ENCODE measurements at places on chromosomes 2 and 18.

GRCh38 chr2:177114712-177115111 lies 97.9 kb upstream of the HNRNPA3 start:
- no peak for DNase-seq
- no peaks in the 10 kb centered on the region for H3K36me3 ChIP-seq
- H3K4me1 ChIP-seq, result no peaks in the 10 kb centered on the region
- peaks cover 5% of the 10 kb centered on the region for H3K27me3 ChIP-seq

- peaks cover 4% of the 10 kb centered on the region for H3K27me3 ChIP-seq
- no peak for DNase-seq
- no peaks in the 10 kb centered on the region for H3K36me3 ChIP-seq
Observed at GRCh38 chr18:64270608-64271007, 121.7 kb upstream of the LINC00305 start.

- no peaks in the 10 kb centered on the region for H3K36me3 ChIP-seq
- H3K27ac ChIP-seq, result no peak overlapping the region
- DNase-seq, result no peak
- H3K4me1 ChIP-seq, result no peaks in the 10 kb centered on the region
- H3K27me3 ChIP-seq, result no peaks in the 10 kb centered on the region
- no peak overlapping the region for H3K4me3 ChIP-seq
Observed at GRCh38 chr2:62243983-62244382, 48.1 kb downstream of the B3GNT2 start.

DNA sequence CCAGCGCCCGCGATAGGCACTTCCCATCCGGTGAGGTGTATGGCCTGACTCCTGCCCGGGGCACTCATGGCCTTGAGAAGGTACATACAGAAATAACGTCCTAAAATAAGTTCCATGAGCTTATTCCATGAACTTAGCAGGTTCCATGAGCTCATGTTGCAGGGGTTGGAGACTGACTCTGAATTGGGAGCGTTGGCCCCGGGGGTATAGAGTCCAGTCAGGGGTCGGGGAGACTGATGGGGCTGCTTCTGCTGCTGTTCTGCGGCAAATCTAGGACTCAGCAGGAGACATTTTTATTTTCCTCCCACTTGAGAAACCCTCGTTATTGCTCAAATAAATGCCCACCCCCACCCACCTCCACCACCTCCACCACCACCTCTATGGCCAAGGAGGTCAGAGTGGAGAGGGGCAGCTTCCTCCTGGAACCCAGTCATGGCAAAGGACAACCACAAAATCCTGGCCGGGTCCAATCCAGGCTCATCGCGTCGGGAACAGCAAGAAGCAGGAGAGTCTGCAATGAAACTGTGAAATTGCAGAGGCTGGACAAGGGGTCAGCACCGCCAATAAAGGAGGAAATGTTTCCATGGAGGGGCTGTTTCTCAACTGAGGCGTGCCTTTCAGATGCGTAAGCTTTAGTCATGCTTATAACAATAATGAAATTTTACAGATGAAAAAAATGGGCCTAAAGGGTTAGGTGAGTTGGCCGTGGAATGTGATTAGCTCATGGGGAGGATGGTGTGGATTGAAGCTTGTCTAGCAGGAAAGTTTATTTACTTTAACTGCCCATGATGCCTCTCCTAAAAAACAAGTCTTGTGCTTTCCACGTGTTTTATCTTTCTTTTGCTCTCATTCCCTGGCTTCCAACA lies 136.6 kb upstream of the ALKAL2 start:
- H3K36me3 ChIP-seq, result no peaks in the 10 kb centered on the region
- peaks cover 10% of the 10 kb centered on the region for H3K4me1 ChIP-seq
- H3K27ac ChIP-seq, result peak overlapping the region; percentile 10
- DNase-seq, result no peak

GRCh38 chr18:69992776-69993175 lies 45.1 kb upstream of the CD226 start:
- no peak for DNase-seq
- peaks cover 36% of the 10 kb centered on the region for H3K36me3 ChIP-seq
- peaks cover 6% of the 10 kb centered on the region for H3K4me1 ChIP-seq

- H3K27me3 ChIP-seq, result peaks cover 8% of the 10 kb centered on the region
- DNase-seq, result peak; percentile 49
- H3K27ac ChIP-seq, result peak overlapping the region; percentile 80
Observed at GRCh38 chr2:240791821-240792628, 28.0 kb downstream of the KIF1A start.

DNA sequence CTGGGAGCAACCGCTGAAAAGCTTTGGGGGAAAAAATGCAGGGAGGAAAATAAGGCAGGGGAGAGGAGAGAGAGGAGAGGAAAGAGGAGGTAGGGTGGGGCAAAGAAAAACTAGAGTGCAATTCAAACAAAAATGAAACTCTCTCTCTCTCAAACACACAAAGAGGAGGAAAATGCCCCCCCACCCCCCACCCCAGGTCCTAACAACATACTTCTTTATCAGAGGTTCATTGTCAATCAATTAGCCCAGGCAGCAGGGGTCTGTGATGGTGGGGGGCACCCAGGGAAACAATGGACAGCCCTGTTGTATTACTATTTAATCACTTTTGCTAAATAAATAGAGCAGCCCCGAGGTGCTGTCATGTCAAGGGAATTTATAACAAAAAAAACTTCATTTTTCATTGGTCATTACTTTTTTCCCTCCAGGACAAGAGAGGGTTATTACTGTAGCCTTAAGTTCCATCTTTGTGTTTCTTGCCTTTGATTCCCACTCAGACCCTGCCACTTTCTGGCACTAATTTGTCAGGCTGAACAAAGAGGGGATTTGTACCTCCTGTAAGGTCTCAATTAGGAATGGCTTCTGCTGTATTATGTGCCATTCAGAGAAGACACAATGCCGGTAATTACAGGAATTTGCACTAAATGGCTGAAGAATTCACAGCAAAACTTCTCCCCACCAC lies 55.0 kb downstream of the PLEKHM3 start:
- DNase-seq, result no peak
- H3K4me3 ChIP-seq, result peak overlapping the region; percentile 29
- no peaks in the 10 kb centered on the region for H3K36me3 ChIP-seq

- no peak overlapping the region for H3K27ac ChIP-seq
- no peaks in the 10 kb centered on the region for H3K36me3 ChIP-seq
- no peak overlapping the region for H3K4me3 ChIP-seq
- no peaks in the 10 kb centered on the region for H3K4me1 ChIP-seq
Observed at GRCh38 chr2:166432331-166432730, 56.6 kb upstream of the SCN9A start.

DNA sequence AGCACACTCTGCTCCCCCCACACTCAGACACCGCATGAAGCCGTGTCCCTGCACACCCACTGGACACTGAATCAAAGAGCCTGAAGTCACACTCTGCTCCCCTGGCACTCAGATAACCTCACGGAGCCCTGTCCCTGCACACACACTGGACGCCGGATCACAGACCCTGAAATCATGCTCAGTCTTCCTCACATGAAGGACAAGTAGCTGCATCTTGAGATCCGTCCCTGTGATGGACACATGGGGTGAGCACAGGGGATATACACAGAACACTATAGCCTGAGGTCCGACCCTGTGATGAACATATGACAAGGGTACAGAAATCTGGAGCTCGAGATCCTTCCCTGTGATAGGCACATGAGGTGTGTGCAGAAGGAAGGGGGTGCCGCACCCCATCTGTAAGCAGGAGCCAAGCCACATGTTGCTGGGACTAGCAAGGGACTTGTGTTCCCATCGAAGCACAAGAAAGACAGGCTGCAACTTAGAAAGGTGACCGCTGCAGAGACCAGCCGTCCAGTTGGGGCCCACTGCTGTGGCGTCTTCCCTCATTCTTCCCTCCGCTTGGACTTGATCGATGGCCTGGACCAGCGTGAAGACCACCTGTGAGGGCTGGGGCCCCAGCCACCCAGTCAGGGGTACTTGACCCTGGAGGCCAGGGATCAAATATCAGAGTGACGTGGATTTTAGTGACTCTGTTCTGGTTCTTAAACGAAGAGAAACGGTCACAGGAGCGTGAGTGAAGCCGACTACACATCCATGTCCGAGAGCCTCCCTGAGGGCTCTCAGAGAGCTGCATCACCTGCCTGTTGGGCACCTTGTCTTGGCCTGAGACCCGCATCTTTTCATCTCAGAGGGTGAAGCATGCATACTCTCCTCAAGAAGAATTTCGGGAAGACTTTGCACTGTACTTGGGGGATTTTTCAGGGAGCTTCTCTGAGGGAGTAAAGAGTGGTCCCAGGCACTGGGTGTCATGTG lies 391.7 kb upstream of the SALL3 start:
- no peak overlapping the region for H3K27ac ChIP-seq
- no peak for DNase-seq
- peak overlapping the region; percentile 27 for H3K4me3 ChIP-seq
- peaks cover 36% of the 10 kb centered on the region for H3K4me1 ChIP-seq

All from nephron progenitor cell (in vitro differentiated cells).